Left cardiac atrium (tissue), 4 donors: ENCODE measurements at places on chromosomes 13 and 19. TPM values are rescaled to one million over a fixed set of nuclear protein-coding genes. Genes with fewer than 3 reads are reported as not detected.

- no peak for DNase-seq
Measured at GRCh38 chr19:18541992-18542940, 1.1 kb downstream of the FKBP8 start.

DNA sequence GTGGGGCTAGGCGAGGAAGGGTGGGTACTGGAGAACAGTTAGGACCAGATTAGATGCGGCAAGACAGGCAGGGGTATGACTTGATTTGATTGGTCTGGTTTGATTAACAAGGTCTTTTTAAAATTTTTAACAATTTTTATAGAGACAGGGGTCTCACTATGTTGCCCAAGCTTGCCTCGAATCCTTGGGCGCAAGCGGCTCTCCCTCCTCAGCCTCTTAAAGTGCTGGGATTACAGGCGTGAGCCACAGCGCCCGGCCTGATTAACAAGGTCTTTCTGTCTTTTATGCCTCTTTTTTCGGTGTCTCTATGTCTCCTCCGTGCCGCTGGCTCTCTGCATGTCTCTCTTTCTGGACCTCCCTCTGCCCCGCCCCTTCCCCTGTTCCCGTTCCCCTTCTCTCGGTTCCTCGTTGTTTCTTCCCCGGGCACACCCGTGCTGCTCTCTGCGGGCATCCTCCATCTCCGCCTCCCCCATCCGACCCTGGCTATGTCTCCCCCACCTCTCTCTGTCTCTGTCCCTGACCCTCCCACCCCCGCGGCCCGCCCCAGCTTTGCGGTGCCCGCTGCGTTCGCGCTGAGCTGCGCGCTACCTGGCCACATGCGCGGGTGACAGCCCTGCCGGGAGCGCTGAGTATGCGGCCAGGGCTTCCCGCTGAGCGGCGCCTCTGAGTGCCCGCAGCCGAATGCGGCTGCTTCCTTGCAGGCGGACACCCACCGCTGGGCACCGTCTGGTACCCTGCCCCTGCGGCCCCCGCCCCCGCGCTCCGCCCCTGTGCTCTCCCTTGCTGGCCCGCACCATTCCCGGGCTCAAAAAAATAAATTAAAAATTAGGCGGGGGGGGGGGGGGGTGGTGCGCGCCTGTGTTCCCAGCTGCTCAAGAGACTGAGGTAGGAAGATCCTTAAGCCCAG lies 8.1 kb upstream of the SDHAF1 start:
- no peak for DNase-seq

Gene ZNF426
- total RNA-seq = 16.0 TPM

Gene LONP1
- total RNA-seq = 57.1 TPM

- no peak for DNase-seq
Measured at GRCh38 chr13:50794226-50794625, 49.3 kb downstream of the DLEU7 start.

- DNase-seq = no peak
Measured at GRCh38 chr13:79910875-79911540, 429.9 kb downstream of the SPRY2 start.

GRCh38 chr19:28169168-28169887 lies 1043.6 kb downstream of the UQCRFS1 start:
- no peak for DNase-seq

DNA sequence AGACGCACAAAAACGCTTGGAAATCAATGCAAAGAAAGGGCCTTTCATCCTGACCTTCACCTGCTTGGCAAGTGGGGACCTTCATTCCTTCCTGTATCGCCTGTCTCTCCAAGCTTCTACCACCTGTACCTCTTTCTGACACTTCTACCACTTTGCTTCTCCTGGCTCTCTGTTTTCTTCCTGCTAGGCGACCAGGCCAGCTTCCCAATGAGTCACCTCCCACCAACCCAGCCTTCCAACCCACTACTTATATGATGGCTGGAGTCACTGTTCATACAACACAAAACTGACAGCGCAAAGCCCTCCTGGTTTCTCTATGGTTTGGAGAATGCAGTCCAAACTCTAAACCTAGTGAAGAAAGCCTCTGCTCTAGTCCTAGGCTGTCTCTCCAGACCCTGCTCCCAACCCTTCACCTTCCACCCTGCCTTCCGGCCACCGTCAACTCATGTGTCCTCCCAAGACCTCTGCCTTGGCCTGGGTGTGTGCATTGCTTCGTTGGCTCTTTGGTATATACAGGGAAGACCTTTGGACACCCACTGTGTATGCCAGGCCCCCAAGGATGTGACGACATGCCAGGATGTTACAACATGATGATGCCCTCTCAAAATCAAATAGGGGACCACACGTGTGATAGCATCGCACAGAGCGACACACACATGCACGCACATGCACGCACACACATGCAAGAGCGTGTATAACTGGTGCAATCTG lies 148.5 kb downstream of the STK24 start:
- DNase-seq = no peak

GRCh38 chr19:8558325-8558724 lies 18.9 kb downstream of the MYO1F start:
- DNase-seq = no peak

DNA sequence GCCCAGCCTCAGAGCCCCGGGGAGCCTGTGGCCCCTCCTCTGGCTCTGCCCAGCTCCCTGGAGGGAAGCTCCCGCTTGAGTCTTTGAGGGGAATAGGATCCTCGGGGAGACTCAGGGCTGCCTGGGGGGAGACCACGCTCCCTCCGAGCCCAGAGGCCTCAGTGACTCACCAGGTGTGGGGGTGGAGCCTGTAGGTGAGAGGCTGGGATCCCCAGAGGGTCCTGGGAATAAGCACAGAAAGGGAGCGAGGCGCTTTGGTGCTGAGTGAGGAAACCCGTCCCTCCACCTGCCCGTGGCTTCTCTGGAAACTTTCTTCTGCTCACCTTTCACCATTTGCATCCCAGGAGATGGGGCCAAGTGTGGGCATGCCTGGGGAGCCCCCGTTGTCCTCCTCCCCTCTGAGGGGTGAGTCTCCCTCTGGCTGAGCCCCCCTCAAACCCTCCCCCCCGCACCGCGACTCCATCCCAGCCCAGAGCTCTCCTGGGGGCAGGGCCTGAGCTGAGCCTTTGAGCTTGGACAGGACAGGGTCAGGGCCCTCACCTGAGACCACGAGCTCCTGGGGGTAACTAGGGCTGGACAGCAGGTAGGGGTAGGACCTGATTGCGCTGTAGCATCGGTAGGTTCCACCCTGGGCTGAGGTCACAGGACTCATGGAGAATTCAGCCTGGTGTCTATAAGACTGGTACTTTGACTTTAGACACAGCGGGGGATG lies 2.7 kb downstream of the LILRB5 start:
- DNase-seq = no peak

Gene LCP1
- 62.1 TPM for total RNA-seq

Gene SOX1
- total RNA-seq = not detected

Gene RFX2
- 11.5 TPM for total RNA-seq

- no peak for DNase-seq
Measured at GRCh38 chr13:95239283-95239682, 62.0 kb downstream of the ABCC4 start.

DNA sequence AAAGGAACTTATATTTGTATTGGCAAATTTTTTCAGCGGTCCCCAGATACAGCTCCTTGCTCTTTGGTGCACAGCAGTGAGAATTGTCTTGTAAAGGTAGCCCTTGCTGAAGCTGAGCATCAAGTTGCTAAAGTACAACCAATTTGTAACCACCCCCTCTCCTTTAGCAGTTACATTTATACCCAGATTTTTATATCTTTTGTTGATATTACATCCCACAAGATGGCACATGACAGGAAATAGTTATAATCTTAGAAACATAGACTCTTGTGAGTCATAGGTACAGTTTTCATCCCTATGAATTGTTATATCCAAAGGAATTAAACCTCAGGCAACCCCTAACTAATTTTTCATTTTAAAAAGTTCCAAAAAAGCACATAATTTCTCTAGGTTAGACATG lies 523.0 kb upstream of the SLITRK1 start:
- no peak for DNase-seq

Gene SIX5
- total RNA-seq = 21.1 TPM

Gene ZNF471
- 5.4 TPM for total RNA-seq

DNA sequence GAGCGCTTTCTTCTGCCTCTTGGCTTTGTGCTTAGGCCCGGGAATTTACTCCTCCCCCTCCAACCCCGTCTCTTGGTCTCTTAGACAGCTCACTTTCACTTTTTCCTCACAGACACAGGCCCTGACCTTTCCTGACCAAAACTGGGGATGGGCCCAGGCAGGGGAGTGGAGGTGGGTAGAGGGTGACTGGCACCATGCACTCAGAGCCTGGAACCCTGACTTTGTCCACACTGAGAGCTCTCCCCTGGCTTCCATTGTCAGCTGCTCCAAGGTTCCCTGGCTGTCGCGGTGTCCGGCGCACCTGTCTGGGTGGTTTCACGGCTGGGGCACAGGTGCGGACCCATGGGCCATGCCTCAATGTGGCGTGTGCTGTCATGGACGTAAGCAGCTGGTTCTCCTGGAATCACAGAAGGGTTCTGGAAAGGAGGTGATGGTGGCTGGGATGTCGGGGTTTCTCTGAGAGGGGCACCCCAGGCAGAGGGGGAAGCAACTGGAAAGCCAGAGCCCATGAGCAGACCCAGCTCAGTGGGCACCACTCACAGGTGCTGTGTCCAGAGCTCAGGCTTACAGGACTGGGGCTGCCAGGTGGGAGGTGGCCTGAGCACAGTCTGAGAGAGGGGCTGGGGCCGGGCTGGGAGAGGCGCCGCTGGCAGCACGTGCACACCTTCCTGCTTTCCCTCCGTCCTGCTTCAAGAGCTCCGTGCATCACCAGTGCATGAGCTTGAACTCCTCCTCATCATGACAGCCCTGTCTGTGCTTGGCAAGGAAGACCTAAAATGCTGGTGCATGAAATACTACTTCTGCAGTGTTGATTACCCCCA lies 28.0 kb upstream of the C1QTNF9 start:
- DNase-seq = no peak

DNA sequence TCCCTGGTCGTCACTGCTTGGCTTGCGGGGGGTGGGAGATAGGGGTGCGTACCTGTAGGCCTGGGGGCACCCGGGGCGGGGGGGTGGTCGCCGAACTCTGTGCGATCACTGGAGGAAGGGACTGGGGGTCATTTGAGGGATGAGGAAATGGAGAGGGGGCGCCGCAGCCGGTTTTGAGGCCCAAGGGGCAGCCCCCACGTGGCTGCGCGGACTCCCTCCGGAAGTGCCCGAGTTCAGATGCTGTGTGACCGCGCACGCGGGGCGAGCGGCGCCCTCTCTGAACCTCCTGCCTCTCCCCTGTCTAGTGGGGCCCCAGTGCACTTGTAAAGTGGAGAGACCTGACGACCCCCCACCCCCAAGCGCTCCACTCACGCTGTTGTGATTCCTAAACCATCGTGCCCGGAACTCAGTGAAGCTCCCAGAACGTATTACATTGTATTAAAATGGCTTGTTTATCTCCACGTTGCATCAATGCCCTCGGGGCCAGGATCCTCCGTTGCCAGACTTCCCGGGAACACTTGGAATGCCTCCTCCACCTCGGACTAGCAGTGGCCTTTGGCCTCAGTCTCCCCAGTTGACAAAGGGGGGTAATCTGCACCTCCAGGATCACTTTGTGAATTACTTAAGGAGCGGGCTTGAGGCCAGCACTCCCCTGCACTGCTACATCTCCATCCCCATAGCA lies 3.0 kb upstream of the NANOS3 start:
- no peak for DNase-seq

Gene ZNF296
- 0.44 TPM for total RNA-seq

DNA sequence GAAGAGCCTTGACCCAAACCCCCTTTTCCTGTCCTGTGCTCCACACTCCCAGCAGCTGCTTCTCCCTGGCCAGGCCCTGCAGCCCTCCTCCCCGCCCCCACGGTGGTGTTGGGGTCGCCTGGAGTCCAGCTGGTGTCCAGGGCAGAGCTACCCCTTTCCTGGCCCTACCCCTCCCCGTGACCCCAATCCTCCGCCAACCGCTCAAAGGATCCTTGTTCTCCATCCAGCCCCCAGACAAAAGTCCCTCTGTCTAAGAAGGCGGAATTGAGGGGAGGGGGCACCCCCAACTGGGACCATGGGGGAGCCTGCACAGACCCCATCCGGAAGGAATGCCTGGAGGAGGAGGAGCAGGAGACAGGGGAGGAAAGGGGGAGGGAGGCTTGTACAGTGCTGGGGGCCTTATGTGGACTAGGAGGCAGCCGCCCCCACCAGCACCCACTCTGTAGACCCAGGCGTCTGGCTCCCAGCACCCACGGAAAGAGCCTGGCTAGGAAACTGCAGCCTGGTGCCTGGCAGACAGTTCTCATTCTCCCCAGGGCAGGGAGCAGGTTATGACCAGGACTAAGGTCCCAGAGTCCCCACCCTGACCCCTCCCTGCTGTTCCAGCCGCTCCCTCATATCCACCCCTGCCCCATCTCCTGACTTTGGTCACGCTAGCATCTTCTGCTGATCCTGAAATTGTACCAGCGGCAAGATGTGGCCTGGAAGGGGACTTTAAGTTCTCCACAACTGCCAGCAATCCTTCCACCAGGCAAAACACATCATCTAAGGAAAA lies at the start of gene FXYD3:
Gene FXYD3 (plus strand): TSS at position 647 of the 775 bp plus-strand sequence. CDS start 3,554 bp downstream, outside the sequence.
- DNase-seq = no peak

DNA sequence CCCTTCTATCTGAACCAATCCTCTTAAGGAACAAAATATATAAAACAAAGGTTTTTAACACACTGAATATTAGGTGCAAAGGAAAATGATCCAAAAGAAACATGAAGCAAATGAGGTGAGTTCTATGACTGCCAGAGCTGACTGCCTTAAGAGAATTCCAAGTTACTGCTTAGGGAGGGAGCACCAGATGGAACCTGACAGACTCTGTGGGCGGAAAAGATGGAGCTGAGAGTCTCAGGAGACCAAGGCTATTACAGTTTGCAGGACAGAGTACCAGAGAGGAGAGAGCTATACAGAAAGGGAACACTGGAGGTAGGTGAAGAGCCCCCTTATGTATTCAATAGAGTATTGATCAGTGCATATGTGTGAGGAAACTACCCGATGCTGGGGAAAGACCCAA lies 87.2 kb downstream of the B3GLCT start:
- DNase-seq = no peak

GRCh38 chr13:52449331-52450011 lies 963 bp downstream of the VPS36 start:
- DNase-seq = no peak

Gene PSG11
- total RNA-seq = not detected

DNA sequence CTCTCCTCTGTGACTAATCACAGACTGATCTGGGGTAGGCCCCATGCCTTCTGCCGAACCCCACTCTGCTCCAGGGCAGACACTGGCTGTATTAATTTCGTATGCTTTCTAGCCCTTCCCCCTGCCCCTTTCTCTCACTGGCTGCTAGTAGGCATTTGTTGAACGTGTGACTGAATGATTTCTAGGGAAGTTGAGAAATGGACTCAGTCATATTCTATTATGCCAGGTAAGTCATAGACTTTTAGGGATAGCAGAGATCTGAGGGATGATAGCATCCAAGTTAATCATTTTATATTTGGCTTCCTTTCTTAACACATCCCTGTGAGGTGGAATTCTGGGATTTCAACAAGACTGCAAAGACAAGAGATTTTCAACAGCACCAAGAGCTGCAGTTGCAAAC lies 166.4 kb downstream of the FGF9 start:
- DNase-seq = no peak

DNA sequence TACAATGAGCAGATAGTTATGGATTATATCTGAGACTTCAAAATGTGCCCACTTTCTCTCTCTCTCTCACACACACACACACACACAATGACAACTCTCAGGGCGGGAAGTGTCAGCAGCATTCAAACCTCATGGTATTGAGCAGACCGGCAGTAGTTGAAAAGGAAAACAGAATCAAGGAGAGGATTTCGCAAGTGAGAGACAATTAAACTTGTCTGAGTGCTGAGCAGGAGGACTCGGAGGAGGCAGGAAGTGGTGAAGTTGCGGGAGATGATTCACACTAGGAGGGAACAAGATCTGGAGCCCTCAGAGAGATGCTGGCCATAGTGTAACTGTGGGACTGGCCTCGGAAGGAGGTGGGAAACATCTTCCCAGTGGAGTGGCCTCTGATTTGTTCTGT lies 353.1 kb downstream of the EFNB2 start:
- DNase-seq = no peak

GRCh38 chr19:31530781-31531180 lies 181.5 kb upstream of the TSHZ3 start:
- DNase-seq = no peak

Gene PCDH9
- total RNA-seq = 17.9 TPM
